ENCODE measurements at places on chromosomes 13 and 19.

GRCh38 chr13:30413842-30414241 lies 8.5 kb upstream of the UBE2L5 start:
- H3K4me3 ChIP-seq = no peak overlapping the region
- no peak overlapping the region for H3K27ac ChIP-seq
- H3K27me3 ChIP-seq = no peaks in the 10 kb centered on the region
- H3K36me3 ChIP-seq = no peaks in the 10 kb centered on the region

GRCh38 chr13:49444524-49445395 lies 686 bp downstream of the SETDB2 start:
- no peaks in the 10 kb centered on the region for H3K36me3 ChIP-seq
- H3K27ac ChIP-seq = peak overlapping the region; percentile 94
- H3K4me1 ChIP-seq = peaks cover 3% of the 10 kb centered on the region

DNA sequence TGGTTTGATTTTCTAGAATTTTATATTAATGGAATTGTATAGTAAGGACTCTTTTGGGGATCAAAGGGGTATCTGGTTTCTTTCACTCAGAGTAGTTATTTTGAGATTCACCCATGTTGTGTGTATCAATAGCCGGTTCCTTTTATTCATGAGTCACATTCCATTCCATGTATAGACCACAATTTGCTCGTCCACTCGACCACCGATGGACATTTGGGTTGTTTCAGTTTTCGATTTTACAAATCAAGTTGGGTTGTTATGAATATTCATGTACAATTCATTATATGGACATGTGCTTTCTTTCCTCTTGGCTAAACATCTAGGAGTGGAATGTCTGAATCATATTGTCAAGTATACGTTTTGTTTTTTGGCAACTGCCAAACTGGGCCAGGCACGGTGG lies 9.6 kb upstream of the EMP3 start:
- H3K36me3 ChIP-seq = no peaks in the 10 kb centered on the region
- no peaks in the 10 kb centered on the region for H3K4me1 ChIP-seq
- no peaks in the 10 kb centered on the region for H3K27me3 ChIP-seq
- H3K4me3 ChIP-seq = no peak overlapping the region
- H3K27ac ChIP-seq = no peak overlapping the region

- DNase-seq = no peak
- no peaks in the 10 kb centered on the region for H3K4me1 ChIP-seq
- no peak overlapping the region for H3K27ac ChIP-seq
- H3K4me3 ChIP-seq = no peak overlapping the region
Observed at GRCh38 chr13:28679628-28680027, 20.7 kb downstream of the POMP start.

GRCh38 chr19:50567052-50567841 lies 988 bp downstream of the LRRC4B start:
- H3K27ac ChIP-seq = no peak overlapping the region
- H3K4me1 ChIP-seq = no peaks in the 10 kb centered on the region
- no peaks in the 10 kb centered on the region for H3K36me3 ChIP-seq
- H3K4me3 ChIP-seq = no peak overlapping the region

DNA sequence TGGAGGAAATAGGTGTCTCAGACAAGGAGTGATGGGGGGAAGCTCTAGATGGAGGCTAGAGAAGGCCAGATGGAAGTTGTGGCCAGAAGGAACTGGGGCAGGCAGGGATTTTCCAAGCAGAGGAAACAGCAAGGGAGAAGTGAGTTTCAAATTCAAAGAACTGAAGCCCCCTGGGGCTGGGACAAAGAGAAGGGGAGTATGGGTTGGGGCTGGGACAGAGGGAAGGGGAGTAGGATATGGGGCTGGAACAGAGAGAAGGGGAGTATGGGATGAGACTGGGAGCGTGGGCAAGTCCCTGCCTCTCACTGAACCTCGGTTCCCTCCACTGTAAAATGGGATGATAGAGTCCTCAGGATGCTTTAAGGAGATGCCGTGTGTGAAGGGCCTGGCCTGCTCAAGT lies 1.9 kb upstream of the GTF2F1 start:
- no peak overlapping the region for H3K4me3 ChIP-seq
- H3K27ac ChIP-seq = no peak overlapping the region
- no peak for DNase-seq

DNA sequence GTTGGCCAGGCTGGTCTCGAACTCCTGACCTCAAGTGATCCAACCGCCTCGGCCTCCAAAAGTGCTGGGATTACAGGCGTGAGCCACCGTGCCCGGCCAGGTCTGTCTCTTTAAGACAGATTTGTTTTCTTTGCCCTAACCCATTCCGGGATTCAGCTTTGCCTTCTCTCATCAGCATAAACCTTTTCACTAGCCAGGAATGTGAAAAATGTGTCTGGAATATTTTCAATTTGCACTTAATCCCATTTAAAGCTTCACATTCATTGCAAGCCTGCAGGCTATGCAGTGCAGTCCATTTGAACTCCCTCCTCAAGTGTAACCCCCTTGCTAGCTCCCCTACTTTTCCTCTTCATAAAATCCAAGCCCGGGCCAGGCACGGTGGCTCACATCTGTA lies 880 bp upstream of the TMEM160 start:
- no peak overlapping the region for H3K27ac ChIP-seq
- H3K27me3 ChIP-seq = no peaks in the 10 kb centered on the region
- no peaks in the 10 kb centered on the region for H3K36me3 ChIP-seq
- no peaks in the 10 kb centered on the region for H3K4me1 ChIP-seq
- no peak for DNase-seq

GRCh38 chr19:37977992-37978391 lies 71.0 kb downstream of the SIPA1L3 start:
- H3K36me3 ChIP-seq = no peaks in the 10 kb centered on the region
- DNase-seq = no peak
- no peak overlapping the region for H3K4me3 ChIP-seq
- peak overlapping the region; percentile 75 for H3K27ac ChIP-seq
- H3K4me1 ChIP-seq = peaks cover 17% of the 10 kb centered on the region

GRCh38 chr13:110921209-110921608 lies 6.3 kb upstream of the ANKRD10 start:
- no peak for DNase-seq
- no peaks in the 10 kb centered on the region for H3K27me3 ChIP-seq
- peaks cover 8% of the 10 kb centered on the region for H3K4me1 ChIP-seq
- no peak overlapping the region for H3K27ac ChIP-seq
- H3K4me3 ChIP-seq = no peak overlapping the region

GRCh38 chr19:40422748-40423566 lies 2.8 kb downstream of the SERTAD1 start:
- peak overlapping the region; percentile 100 for H3K27ac ChIP-seq
- H3K27me3 ChIP-seq = no peaks in the 10 kb centered on the region
- H3K36me3 ChIP-seq = peaks cover 8% of the 10 kb centered on the region
- peaks cover 4% of the 10 kb centered on the region for H3K4me1 ChIP-seq
- no peak overlapping the region for H3K4me3 ChIP-seq
